A549 treated with DMSO at 1 μM for 4 hours (cell line): ENCODE measurements at places on chromosomes 1 and 21. TPM values are rescaled to one million over a fixed set of nuclear protein-coding genes. Genes with fewer than 3 reads are reported as not detected.

Gene OR2T29
- total RNA-seq = not detected in 5 replicates

Gene NTNG1
- not detected in 5 replicates for total RNA-seq

Gene BEND5
- not detected in 5 replicates for total RNA-seq

Gene SPATA45
- 0.39 TPM in 1 of 5 replicates, not detected in the others for total RNA-seq

Gene RGS7
- total RNA-seq = 0.03 to 0.10 TPM (median 0.06 TPM) in 3 of 5 replicates, not detected in the others
